ENCODE measurements at places on chromosomes 4 and X. TPM values are rescaled to one million over a fixed set of nuclear protein-coding genes. Genes with fewer than 3 reads are reported as not detected.

- DNase-seq = no peak
Observed at GRCh38 chr4:159910721-159911120, 807.8 kb downstream of the RAPGEF2 start.

DNA sequence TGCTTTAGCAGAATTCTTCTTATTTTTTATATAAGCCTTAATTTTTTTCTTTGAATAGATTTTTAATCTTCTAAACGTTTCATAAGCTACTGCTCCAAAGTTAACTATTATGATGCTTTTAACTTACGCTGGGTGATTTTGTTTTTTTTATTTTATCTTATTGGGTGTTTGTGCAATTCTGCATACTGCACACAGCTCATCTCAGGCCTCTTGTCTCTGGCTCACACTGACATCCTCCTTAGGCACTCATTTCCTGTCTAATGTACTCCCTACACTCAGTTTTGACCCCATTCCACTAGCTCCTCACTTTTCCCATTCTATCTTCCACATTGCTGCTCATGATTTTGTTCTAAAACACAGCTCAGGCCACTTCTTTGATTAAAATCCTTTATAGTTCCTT, 111.9 kb upstream of the MAP9 start:
- DNase-seq = no peak

- DNase-seq = no peak
Observed at GRCh38 chr4:180811556-180811955, 1431.6 kb upstream of the TENM3 start.

DNA sequence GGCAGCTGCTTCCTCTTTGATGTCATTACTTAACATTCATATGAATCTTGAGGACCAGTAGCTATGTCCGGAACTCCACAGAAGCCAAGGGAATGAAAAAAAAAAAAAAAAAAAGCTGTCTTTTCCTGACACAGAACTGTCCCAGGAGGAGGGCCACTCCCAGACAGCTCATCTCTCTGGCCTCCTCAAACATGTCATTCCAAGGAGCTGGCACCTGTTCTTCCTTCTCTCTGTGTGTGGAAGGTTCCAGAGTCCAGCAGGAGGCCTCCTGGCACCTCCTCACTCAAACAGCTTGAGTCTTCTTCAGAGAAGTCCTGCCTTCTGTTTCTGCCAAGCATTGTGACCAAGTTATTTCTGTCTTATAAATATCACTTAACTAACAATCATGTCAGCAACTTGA, 458.5 kb downstream of the AFF2 start:
- DNase-seq = no peak

DNA sequence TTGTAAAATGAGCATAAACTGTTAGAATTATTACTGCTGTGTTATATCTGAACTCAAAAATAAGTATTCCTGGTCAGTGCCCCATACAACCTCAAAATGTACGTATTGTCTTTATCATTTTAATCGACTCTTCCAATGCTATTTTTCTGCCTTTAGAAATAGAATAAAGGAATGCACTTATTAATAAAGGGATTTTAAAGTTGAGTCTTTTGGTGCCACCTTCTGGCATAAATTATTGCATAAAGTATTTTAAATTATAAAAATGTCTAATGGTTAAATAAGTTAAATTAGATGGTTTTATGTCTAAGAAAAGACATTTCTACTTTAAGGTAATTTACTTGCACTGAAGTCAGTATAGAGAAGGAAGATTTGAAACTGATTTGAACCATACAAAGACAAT, 424.0 kb upstream of the NDST4 start:
- no peak for DNase-seq

GRCh38 chrX:38636949-38637819, 75.8 kb downstream of the TSPAN7 start:
- DNase-seq = no peak

DNA sequence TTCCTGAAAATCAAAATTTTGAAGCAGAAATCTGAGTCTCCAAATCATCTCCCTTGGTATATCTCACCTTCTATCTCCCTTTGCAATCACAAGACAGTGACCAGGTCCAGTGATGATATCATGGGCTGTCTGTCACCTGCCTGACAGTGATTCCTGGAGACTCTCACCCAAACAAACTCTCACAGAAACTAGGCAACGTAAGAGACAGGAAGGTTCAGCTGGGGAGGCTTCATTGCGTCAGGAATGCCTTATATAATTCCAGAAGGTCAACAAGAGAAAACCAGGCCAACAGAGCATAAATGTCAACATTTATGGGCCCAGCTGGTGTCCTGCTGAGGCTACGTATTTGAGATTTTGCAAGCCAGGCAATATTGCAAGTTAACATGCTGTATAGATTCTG, 412.7 kb downstream of the KCNIP4 start:
- DNase-seq = no peak

DNA sequence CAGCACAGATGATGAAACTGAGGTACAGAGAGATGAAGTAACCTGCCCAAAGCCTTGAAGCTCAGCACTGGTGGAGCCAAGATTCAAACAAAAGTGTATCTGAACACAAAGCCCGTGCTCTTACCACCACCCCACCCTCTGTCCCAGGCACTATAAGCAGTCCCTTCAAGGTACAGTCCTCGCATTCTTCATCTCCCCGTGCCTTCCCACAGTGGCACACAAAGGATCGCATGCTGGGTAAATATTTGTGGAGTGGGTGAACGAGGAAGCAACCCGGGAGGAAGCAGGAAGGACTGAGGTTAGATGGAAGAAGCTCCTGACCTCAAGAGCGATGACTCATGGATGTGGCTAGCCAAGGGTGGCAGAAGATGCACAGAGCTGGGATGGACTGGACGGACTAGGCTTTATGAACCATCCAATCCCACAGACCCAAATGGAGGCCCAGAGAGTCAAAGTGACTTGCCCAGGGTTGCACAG, 18.4 kb downstream of the IQSEC2 start:
- no peak for DNase-seq

DNA sequence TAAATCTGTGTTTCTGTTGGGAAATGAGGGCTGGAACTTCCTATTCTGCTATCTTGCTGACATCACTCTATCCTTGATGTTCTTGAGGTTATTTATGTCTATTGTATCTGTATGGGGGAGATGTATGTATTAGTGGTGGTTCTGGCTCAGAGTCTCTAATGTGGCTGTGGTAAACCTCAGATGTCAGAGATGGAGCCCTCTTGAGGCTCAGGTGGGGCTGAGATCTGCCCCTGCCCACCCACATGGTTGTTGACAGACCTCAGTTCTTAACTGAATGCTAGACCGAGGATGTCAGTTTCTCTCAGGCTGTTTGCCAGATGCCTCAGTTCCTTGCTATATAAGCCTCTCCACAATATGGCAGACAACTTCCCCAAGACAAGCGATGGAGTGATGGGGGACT, 3.3 kb upstream of the CPE start:
- DNase-seq = no peak

DNA sequence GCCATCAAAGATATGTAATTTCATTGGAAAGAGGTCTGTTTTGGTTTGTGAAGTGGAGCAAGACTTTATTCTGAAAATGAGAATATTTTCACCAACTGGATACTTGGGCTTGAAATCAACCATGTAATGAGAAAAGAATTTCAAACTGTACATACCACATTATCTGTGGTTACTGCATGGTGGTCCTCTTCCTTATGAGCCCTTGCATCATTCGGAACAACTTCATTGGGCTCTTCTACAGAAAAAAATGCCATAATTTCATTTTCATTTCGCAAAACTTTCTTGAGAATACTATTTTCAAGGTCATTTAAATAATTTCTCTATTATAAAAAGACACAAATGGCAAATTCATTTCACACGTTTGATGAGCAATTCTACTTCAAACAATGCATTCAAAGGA, 148.6 kb upstream of the RPS6KA6 start:
- no peak for DNase-seq

DNA sequence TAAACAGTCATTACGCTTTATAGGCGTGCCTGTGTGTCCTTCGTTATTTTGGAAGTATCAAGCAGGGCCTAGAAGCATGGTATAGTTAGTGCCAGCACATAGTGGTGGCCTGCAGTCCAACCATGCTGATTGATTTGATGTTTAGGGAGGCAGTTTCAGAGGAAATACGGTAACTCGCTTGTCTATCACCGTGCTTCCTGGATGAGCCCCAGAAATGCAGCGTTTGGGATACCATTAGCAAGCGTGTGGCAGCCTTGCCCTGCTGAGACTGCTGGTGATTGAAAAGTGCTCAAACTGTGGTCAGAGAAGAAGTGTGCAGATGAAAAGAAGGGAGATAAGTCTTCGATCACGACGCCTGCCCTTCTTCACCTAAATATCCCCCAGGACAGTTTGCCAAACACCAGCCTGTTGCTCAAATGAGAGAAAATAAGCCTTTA, 158.4 kb downstream of the CHIC2 start:
- no peak for DNase-seq

GRCh38 chr4:110512901-110513300, 36.9 kb downstream of the ENPEP start:
- no peak for DNase-seq

DNA sequence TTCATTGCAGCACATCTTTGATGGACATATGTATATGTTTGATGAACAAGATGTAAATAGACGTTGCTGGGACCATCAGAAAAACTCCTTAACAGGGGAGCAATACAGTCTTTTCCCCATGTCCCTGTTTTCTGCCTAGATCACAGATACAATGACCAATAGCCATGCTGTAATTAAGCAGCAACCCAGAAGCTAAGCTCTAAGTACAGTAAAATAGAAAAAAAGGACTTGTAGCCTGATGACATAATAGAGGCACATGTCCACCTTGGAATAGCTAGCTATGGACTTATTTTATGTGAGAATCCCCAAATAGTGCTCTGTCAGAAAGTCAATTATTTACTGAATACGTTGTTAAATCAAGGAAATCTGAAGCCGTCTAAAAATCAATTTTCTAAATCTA, 14.9 kb downstream of the FAM13A start:
- no peak for DNase-seq

DNA sequence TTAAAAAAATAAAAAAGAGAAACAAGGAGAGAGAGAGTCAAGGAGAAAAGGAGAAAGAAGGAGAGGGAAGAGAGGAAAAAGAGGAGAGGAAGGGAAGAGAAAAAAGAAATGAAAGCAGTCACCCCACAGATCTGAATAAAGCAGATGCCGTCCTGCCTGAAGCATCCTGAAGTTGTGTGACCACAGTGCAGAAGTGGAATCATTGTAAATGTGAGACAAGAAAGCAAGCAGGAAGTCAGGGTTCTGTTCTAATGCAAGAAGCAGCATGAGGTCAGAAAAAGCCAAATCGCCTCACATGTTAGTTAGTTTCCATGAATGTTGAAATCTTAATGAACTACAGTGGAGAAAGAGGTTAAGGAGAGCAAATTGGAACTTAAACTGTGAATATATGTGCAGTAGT, 692.5 kb downstream of the CENPC start:
- no peak for DNase-seq

DNA sequence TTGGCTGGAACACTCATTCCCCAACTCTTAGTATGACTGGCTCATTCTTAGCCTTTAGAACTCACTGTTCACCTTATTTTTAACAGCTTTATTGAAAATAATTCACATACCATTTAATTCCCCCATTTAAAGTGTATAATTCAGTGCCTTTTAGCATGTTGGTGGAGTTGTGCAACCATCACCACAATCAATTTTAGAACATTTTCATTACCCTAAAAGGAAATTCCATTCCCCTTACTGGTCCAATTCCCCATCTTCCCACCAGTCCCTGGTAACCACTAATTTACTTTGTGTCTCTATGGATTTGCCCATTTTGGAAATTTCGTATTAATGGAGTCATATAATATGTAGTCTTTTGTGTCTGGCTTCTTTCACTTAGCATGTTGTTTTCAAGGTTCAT, 19.7 kb downstream of the NHSL2 start:
- DNase-seq = no peak

DNA sequence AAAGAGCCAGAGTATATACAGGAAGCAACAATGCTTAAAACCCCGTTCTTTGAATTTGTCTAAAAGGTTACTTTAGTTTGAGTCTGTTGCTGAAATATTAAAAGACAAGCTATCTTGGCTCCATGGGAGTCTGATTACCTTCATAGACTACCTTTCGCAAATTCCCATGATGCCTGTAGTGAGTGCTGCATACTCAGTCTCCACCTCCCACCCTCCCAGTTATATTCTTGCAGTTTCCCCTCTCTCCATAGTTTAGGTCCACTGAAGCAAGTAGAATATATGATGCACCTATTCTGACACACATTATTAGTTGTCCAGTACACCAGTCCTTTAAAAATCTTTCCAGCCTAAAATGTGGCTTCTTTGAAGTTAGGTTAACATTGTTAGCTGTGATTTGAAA, 2.4 kb downstream of the CNKSR2 start:
- no peak for DNase-seq

GRCh38 chr4:1187182-1187581, 14.8 kb upstream of the SPON2 start:
- DNase-seq = no peak

DNA sequence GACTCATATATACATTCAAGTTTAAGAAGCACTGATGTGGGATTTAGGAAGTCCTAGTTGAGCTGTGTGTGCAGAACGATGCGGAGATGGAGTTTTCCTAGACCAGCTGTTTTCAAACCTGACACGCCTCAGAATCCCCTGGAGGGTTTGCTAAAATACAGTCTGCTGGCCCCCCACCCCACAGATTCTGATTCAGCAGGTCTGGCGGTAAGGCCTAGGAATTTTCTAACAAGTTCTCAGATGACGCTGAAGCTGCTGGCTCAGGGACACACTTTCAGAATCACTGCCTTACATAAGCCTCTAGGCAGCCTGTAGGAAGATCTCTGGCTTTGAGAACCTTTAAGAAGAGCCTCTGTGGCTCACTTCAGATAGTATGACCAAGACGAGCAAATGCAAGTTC, 73.1 kb downstream of the PHEX start:
- no peak for DNase-seq

- DNase-seq = no peak
Observed at GRCh38 chr4:173403051-173403450, 4.1 kb upstream of the SCRG1 start.

- DNase-seq = no peak
Observed at GRCh38 chrX:115023139-115023538, 5.7 kb upstream of the IL13RA2 start.

DNA sequence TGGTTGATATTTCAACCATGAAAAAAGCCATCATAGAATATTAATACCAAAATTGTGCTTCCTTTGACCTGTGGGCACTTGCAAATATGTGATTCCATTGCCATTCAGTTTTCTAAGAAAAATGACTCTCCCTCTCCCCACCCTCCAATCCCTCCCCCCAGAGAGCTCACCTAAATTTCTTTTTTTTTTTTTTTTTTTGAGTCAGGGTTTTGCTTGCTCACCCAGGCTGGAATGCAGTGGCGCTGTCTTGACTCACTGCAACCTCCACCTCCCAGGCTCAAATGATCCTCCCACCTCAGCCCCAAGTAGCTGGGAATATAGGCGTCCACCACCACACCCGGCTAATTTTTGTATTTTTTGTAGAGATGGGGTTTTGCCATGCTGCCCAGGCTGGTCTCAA, 47.0 kb downstream of the SNX25 start:
- DNase-seq = no peak

- DNase-seq = no peak
Observed at GRCh38 chr4:85430697-85431096, 44.3 kb upstream of the ARHGAP24 start.

- DNase-seq = no peak
Observed at GRCh38 chr4:174358829-174359228, 75.1 kb downstream of the CEP44 start.

Gene CLGN
- 14.0 TPM for total RNA-seq

Gene LRIT3
- not detected for total RNA-seq

Gene FAM9B
- not detected for total RNA-seq

Gene CYBB
- 25.0 TPM for total RNA-seq

Gene ITIH6
- total RNA-seq = not detected

Gene KLHL2
- 14.4 TPM for total RNA-seq

Gene TEX13B
- total RNA-seq = not detected

Gene CYLC1
- not detected for total RNA-seq

Gene ZCCHC12
- total RNA-seq = 2.2 TPM

Gene CHRNA9
- not detected for total RNA-seq
